ENCODE measurements at places on chromosomes 2 and 18.

GRCh38 chr2:195468771-195469170 is 188.3 kb upstream of the SLC39A10 start:
- no peak for DNase-seq

DNA sequence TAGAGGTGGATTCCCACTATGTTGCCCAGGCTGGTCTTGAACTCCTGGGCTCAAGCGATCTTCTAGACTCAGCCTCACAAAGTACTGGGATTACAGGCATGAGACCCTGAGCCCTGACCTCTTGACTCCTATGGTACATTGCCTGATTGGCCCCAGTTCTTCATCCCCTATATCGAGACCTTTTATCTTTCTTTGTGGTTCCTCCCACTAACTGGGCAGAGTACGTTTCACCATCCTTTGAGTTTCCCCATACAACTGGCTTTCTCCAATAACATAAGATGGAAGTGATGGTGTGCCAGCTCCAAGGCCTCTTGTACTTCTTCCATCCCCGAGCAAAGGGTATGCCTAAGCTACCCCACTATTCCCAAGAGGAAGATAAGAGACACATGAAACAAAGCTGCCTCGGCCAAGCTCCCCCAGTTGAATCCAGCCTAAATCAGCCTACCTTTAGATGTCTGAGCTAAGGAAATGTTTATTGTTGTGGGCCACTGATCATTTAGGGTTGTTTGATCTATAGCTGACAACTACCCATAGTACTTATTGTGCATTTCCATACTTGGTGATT is 8.3 kb upstream of the TMEM247 start:
- DNase-seq, result no peak

DNA sequence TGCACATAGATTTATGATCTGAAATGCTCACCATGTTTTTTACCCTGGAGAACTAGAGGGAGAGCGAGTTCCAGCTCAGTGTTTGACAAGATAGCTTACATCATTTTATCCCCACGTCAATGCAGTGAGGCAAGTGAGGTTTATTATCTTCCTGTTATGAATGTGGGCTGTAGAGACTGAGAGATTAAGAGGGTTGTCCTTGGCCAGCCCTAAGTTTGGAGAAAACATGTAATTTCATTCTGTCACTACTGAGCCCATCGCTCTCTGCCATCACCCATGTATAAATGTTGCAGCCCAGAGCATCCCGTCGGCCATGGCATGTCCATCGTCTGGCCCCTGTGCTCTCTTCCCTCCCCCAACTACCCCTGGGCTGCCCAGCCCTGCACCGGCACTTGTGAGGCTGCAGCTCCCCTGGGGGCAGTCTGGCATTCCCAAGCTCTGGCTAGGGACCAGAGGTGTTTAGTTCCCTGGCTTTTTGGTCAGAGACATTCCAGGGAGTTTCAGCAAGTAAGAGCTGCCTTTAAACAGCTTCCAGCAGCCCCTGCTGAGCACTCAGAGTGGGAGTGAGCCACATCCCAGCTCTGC is 136.7 kb downstream of the ANTXR1 start:
- peak; percentile 35 for DNase-seq

GRCh38 chr2:127597984-127598380 is 48.0 kb upstream of the GPR17 start:
- no peak for DNase-seq
